ENCODE measurements at places on chromosomes 13 and 19. TPM values are rescaled to one million over a fixed set of nuclear protein-coding genes. Genes with fewer than 3 reads are reported as not detected.

DNA sequence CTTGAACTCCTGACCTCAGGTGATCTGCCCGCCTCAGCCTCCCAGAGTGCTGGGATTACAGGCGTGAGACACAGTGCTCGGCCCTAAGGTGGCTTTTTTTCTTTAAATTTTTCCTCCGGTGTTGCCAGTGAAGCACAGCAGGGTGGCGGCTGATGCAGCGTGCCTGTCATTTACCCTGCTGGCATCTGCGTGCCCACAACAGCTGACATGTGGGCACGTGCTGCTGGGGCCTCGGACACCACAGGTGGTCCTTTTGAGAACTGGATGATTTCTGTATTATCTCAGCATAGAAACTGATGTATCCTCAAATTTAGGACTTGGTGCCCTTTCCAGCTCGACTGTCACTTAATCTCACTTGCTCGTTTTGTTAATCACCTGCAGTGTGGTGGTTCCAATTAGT lies 31.2 kb upstream of the TEX29 start:
- no peak for DNase-seq

DNA sequence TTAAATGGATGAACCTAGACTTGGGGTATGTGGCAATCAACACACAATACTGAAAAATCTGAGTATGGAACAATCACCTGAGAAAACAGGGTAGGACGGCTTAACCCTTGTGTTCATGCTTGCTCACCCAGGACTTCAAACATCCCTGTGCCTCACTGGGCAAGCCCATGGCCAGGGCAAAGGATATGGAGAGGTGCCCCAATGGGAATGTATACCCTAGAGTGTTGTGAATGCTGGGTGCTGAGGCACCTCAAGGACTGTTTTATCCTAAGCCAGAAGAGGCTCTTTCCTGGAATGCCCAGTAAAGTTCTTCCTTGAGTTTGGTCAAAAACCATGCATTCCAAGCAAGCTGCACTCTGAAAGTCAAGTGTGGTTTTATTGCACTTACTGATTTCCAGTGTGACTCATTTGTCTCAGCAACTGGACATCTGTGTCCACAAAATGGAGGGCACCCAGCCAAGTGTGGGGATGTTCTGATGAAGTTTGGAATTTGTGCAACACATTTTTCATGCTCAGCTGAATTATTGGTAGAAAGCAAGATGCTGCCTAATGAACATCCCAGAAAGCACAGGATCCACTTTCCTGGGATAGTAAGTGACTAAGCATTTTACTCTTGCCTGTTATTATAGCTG lies 531.3 kb downstream of the RFC3 start:
- DNase-seq: no peak

DNA sequence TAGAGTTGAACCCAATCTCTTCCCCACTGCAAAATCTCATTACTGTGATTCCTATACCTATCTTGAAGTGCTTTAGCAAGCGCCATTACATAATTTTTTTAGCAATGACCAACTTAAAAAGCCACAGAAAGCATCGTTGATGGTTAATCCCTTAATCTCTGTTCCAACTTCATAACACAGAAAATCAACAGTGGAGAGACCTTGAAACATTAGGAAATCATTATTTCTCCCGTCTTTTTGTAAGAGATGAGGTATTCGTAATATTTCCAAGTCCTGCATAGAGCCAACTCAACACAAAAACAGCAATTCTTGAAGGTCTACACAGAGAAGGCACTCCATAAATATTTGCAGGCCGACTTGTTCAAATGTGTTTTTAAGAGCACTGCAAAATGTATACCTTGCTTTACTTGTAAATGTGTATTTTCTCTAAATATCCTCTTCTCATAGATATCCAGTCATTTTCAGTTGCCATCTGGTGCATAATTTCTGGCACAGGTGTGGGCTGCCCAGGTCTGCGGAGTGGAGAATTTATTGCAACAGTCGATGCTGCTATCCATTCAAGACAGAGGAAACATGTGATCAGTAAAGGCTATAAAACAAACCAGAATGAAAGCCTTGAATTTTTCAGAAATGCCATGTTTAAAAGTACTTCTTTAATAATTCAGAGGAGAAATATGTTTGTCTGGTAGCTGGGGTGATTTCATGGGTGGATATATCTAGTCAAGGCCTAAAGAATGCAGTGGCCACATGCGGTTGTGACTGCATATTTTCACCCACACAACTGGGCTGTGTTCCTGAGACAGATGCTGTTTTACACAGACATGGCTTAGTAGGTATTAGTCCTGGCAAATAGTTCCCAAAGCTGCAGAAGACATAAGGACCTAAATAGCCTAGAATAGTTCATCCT lies 234.3 kb upstream of the STARD13 start:
- DNase-seq: no peak

- DNase-seq: no peak
Observed at GRCh38 chr13:71773531-71773930, 93.5 kb downstream of the DACH1 start.

GRCh38 chr19:42942187-42942789 lies 5.3 kb upstream of the PSG7 start:
- no peak for DNase-seq

GRCh38 chr13:37059848-37060192 lies 332 bp upstream of the SUPT20H start:
- no peak for DNase-seq

DNA sequence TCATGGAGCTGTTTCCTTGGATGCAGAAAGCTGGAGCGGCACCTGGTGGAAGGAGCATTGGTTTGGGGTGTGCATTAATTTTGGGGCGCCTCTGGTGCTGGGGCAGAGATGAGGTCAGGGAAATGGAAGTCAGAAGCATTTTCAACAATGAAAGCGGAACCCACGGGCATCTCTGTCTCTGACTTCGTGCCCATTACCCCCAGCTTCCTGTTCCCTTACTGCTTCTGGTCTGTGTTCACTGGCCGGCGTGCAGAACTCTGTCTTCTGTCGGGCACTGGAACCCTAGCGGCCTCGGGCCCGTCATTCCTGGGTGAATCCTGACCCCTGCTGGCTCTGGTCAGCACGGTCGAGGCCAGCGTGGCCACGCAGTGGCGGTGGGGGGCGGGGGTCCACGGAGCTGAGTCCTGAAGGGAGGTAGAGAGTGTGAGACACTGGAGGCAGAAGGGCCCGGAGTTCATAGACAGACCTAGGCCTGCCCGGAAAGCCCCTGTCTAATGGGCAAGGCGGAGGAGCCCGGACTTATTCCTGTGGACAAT lies 7.9 kb upstream of the LINGO3 start:
- peak; percentile 41 for DNase-seq

GRCh38 chr13:31965361-31966066 lies 66.1 kb upstream of the FRY start:
- DNase-seq: no peak

DNA sequence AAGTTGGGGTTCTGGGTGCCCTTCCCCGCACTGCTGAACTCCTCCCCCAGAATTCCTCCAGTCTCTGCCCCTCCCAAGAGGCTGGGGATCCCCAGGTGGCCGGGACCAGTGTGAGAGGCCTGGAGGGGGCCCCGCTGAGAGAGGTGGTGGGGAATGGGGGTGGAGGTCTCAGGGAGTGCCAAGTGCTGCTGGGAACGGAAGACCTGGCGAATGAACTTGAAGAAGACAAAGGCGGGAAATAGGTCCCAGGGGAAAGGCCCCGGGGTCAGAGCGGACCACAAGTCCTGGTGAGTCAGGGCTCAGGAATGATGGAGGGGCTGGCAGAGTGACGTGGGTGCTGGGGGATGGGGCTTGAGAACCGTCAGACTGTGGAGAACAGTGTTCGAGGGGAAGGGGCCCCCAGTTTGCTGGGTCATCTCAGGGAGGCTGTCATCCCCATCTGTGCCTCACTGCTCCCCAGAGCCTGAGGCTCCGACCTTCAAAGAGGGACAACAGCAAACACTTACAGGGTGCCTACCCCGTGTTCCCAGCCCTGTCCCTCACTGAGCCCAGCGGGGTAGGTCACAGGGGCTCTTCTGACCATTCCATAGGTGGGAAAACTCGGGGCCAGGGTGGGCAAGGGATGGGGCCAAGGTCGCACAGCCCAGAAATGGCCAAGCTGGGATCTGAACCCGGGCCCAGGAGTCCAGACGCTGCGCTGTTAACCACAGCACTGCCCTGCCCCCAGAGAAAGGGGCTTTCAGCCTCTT lies 16.0 kb upstream of the SEMA6B start:
- DNase-seq: no peak

DNA sequence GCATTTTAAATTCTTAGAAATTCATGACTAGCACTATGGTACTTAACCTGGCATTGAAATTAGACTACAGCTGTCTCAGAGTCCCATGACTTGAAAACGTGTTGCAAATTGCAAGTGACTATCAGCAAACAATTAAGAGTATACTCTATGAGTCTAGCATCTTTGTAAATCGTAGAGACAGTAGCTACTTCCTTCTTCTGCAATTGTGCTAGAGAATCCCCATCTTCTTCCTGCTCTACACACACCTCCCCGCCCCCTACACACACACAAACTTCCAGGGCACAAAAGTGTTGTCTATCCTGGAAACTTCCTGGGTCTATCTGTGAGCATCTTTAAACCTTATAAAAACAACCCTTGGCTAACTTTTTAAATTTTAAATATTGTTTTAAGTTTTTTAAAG lies 35.2 kb upstream of the MIR17HG start:
- no peak for DNase-seq

DNA sequence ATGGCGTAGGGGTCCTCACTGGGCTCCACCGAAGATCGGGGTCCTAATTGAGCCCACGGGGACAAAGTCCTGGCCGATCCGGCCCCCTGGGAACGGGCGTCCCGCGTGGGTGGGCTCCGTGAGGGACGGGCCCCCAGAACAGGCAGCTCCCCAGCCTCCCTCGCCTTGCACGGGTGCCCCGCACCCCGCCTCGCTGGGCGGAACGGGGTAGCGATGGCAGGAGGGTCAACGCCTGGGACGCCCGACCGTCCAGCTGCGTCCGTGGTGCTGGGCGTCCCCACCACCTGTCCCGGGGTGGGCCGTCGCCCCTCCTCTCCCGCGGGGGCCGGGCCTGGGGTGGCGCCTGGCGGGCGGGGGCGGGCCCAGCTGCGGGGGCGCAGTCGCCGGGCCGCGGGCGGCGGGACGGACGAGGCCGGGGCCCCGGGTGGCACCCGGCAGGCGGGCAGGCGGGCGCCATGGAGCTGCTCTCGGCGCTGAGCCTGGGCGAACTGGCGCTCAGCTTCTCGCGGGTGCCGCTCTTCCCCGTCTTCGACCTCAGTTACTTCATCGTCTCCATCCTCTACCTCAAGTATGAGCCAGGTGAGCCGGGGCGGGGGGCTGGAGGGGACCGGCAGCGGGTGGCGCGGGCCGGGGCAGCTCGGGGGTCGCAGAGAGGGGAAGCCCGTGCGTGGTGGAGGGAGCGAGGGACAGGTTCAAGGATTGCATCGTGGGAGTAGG lies at the start of gene TMEM38A:
TSS of gene TMEM38A (plus strand) at position 377 of the 717 bp plus-strand sequence. CDS start at position 456, 79 bp downstream.
- DNase-seq: peak; percentile 70

DNA sequence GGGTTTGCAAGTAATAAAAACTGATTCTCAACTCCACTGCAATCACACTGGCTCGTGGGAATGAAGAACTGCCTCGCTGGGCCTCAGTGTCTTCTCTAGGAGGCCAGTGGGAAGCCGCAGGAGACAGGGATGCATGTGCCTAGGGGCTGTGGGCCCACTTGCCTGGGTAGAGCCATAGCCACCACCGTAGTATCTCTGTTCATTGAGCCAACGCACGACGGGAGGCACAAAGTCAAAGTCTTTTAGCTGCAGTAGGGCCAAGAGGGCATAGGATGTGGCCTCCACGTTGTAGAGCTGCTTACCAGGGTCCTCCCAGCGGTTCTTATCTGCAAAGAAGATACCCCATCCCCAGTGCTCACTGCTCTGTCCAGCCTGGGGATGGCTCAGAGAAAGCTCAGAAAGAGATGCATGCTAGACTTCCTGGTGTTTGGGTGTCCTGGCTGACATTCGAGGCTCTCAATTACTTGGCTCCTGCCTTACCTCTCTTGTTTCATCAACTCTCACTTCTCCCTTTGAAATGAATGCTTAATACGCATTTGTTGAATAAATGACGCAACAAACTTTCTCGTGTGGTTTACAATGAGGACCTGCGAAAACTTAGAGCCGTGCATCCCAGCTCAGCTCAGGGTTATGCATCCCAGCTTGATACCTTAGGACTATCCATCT lies 16.1 kb upstream of the TNFSF14 start:
- no peak for DNase-seq

- no peak for DNase-seq
Observed at GRCh38 chr13:103640606-103641005, 574.4 kb upstream of the SLC10A2 start.

DNA sequence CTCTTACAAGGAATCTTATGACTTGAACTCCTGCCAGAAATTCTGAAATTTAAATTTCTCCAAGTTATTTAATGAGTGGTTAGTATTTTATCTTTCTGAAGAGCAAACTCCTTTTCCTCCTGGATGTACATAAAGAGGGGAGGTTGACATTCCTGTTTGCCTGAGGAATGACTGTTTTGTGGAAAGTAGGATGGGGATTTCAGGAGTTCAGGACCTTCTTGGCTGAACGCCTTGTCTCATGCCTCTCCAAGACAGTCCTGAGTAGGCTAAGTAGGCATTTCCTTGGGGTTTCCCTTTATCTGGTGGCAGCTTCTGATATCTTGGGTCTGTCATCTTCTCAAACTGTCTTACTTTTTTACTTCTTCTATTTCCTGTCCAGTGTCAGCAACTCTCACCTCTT lies 356.6 kb downstream of the TDRD3 start:
- DNase-seq: no peak

GRCh38 chr13:29480893-29481525 lies 114.5 kb downstream of the SLC7A1 start:
- DNase-seq: no peak

DNA sequence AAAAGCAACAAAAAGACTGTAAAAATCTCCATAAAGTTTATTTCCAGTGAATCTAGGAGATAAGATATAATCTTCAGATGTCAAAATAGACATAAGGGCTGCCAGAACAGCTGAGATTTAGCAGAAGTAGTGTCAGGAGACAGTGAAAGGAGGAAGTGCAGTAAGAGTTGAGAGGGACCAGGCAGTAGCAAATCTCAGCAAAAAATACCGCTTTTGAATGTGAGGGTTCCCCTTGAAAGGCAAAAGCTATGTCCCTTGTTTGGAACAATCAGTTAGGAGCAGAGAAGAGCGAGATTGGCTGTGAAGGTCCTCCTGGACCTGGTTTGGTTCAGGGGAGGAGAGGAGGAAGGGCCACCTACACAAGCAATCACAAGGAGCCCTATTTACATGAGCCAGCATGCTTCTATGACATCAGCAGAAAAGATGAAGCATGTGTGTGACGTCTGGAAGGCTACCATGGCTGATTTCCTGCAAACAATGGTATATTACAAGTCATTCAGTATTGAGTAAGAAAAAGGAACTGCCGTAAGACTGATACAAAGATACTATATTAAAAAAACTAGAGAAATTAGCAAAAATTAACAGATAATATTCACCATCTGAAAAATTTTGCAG lies 98.9 kb upstream of the SIAH3 start:
- DNase-seq: no peak

GRCh38 chr13:41791056-41791455 lies 169.9 kb downstream of the VWA8 start:
- DNase-seq: no peak

GRCh38 chr13:100470866-100471505 lies 117.6 kb downstream of the GGACT start:
- DNase-seq: no peak

Gene SIGLEC10
- not detected for total RNA-seq

Gene PLEKHF1
- 29.7 TPM for total RNA-seq

Gene MYH14
- total RNA-seq: not detected

Gene DOCK6
- 2.0 TPM for total RNA-seq

Gene FFAR2
- total RNA-seq: not detected

Gene ANGPTL8
- not detected for total RNA-seq

Gene FBXO27
- total RNA-seq: not detected

Gene ZNF524
- total RNA-seq: 29.7 TPM

Gene LILRA5
- total RNA-seq: not detected

Gene LGALS4
- total RNA-seq: 0.66 TPM

Gene CEACAM7
- total RNA-seq: not detected

Gene ZNF493
- total RNA-seq: 19.4 TPM

Gene SAFB2
- 107 TPM for total RNA-seq

Gene USHBP1
- total RNA-seq: 0.43 TPM
